NCI-H526 treated with DMSO at 0.1 percent for 48 hours (cell line): ENCODE measurements at places on chromosomes 1 and 21.

DNA sequence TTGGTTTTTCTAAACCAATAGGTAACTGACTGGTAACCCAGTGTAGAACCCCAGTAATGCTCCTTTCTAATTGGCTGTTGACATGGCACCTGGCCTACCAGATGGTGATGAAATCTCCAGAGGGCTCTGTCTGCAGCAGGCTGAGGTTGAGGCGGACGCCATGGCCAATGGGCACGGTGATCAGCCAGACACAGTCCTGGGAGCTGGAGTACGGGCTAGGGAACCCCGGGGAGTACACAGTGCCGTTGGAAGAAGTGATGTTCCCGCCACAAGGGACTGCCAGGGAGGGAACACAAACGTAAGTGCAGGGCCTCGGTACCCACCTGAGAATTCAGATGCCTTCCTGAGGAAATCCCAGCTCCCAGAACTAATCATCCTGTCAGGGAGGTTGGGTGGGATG lies 129.8 kb downstream of the ZSCAN20 start:
- DNase-seq = no peak

DNA sequence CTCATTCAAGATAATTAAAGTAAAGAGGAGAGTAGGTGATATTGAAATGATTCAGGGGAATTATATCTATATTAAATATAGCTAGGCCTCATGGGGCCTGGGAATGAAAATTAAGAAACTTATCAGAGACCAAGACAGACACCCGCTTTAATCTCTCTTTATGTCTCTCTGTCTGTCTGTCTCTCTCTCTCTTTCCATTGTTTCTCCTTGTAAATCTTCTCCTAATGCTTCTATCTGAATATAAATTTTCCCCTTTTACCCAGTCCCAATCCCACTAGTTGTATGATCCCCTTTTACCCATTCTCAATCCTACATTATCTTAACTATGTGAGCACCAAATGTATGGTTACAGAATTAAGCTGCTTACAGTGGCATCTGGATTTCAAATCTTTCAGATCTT lies 61.2 kb downstream of the RGS5 start:
- no peak for DNase-seq

DNA sequence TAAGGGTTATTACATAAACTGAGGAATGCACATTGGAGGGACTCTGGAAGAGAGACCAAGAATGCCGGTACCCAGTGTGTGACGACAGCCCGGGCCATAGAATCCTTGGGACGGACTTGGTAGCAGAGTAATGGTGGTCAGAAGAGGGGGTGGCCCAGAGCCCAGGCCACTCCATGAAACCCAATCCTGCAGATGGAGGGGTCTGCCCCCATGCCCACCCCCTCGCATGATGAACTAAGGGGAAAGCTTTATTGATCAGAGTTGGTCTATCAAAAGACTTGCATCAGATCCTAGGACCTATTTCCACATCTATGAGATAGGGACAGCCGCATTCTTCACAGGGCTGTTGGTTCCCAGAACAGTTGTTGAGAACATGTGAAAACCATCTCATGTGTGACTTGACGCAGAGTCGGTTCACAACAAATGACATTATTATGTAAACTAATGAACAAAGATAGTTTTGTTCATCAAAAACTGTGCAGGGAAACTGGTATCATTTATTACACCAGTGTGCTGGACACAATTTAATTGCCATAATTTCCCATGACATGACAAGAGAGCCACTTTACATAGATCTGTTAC lies 21.5 kb upstream of the SDC3 start:
- DNase-seq = no peak

DNA sequence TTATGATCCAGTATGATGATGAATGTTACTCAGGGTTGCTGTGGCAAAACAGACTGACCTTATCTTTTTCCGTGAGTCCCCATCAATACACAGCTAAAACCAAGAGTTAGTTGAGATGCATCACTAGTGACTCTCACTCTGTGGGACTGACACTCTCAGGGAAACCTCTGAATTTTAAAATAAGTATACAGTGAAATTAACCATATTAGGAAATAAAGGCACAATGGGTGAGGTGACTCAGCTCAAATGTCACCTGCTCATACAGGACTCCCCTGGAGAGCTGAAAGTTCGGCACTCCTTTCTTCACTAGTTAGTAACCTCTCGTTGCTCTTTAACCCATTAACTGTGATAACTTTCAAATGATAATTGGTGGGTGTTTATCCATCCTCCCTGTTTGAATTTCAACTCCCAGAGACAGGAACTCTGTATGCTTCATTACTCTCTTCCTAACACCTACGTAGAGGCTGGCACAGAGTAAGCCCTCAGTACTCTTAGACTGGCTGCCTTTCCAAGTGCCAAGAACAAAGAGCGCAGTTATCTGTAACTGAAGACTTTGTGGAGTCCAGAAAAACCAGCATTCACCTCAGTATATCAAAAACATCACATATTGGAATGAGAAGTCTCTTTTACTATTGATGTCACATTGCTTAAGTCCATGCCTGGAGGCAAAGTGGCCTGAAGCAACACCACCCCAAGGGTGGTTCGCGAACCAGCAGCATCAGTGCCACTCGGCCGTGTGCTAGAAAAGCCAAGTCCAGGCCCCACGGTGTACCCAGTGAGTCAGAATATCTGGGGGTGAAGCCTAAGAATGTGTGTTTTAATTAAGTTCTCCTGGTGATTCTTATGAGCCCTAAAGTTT lies 91.1 kb downstream of the NIBAN1 start:
- DNase-seq = no peak

GRCh38 chr1:160876311-160876710 lies 8.7 kb downstream of the ITLN1 start:
- no peak for DNase-seq

GRCh38 chr1:29909962-29910361 lies 673.6 kb downstream of the PTPRU start:
- no peak for DNase-seq

DNA sequence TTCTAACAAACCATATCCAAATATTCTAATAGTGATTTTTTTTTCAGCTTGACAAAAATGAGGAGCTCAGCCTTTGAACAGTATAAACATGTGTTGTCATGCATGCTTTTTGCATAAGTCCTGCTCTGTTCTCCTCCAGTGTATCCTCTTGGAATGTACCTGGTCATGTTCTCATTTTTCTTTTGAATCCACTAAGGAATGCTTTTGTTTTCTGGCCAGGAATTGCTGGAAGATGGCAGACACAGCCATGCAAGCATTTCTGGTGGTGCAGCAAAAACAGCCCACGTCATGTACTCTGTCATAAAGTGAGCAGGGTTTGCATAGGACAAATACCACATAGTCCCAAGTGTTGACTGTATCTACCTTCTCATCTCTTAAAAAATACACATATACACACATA lies 11.5 kb upstream of the PLD5 start:
- DNase-seq = no peak

DNA sequence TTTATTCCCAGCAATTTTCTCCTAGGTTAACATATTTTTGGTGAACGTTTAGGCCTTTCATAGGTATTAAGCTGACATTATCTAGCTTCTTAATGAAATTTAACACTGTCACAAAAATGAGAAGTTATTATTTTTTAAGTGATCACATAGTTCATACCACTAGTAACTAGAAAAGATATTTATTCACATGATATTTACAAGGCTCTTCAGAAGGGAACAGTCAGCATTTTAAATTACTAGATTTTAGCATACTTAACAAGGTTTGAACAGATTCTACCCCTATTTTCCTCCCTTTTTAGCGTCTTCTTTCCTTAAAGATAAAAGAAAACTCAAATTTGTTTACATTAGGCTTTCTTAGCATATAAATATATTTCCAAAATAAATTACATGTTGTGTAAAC lies 65.5 kb upstream of the B3GALT2 start:
- no peak for DNase-seq

- no peak for DNase-seq
These were observed 2.7 kb upstream of the NHLH1 start for GRCh38 chr1:160363951-160364735.

GRCh38 chr1:178101266-178101630 lies 7.3 kb downstream of the RASAL2 start:
- no peak for DNase-seq

- no peak for DNase-seq
These were observed 11.2 kb upstream of the RCOR3 start for GRCh38 chr1:211247921-211248320.

DNA sequence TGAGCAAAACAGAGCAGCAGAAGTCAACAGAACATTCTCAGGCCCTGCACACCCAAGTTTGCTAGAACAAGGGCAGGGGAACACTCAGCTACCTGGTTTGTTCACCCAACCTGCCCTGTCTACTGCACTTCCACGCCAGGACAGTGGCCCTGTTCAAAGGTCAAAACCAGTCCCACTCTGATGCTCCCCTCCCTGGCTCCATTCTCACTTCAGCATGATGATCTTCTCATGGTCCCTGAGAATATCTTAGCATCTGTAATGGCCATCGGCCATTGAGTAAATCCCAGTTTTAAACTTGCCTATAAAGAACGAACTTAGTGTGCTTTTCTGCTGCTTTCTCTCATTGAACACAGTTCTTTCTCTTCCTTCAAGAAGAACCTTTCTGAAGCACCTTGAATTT lies 293.6 kb downstream of the SMYD3 start:
- DNase-seq = no peak

DNA sequence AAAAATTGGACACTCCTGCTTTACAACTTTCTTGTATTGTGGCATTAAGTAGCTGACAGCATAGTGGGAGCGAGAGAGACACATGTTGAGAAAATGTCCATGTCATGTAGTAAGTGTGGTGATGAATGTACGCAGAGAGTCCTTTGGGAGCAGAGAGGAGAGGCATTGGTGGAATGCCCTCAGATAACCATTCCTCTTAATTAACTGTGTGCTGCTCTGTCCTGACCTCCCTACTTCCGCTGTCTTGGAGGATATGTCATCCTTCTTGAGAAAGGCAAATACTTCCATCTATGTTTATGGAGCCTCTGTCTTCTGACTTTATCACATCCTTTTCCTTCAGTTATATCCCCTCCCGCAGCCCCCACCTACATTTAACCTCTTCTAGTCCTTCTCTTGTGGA lies 38.4 kb downstream of the F3 start:
- DNase-seq = no peak

DNA sequence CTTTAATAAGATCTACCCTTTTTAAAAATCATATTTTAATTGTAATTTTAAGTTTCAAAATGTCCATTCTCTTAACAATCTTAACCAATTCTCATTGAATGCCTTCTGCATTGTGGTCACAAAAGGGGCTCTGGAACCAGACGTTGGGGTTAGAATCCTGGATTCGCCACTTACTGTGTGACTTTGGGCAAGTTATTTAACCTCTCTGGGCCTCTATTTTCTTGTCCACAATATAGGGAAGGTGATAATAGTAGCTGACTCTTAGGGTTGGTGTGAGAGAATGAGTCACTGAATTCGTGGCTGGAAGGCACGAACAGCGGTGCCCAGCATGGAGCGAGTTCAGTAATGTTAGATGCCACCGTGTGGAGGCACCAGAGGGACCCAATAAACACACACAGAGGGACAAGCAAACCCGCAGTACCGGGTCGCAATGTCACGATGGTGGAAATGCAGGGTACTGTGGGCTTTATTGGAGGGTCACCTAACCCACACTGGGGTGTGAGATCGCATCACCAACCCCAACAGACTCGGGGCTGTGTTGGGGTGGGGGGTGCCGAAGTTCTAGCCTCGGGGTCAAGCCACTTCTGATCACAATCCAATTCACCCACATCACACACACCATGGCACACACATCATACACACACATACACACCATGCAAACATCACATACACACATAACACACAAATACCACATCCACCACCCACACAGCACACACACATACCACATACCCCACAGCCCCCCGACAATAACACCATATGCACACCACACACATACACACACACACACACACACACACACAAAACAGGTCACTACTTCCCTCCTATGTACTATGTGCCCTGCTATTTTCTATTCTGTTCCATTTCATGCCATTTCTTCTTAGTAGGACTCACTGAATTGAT lies 27.0 kb upstream of the IFNAR2 start:
- no peak for DNase-seq
